Left lobe of liver (tissue), 2 donors: ENCODE measurements at places on chromosomes 11 and 22. TPM values are rescaled to one million over a fixed set of nuclear protein-coding genes. Genes with fewer than 3 reads are reported as not detected.

NXPE4 gene
- not detected for total RNA-seq

POLR2L gene
- 81.5 TPM for total RNA-seq

CASP5 gene
- total RNA-seq, result not detected

ZNF215 gene
- total RNA-seq, result 0.10 TPM

TBRG1 gene
- 23.3 TPM for total RNA-seq

TCN2 gene
- 12.3 TPM for total RNA-seq

RIMBP3B gene
- total RNA-seq, result 0.08 TPM

GLYAT gene
- total RNA-seq, result 270 TPM

ZFTA gene
- 14.8 TPM for total RNA-seq
